DND-41 (cell line): ENCODE measurements at places on chromosomes 5 and 9.

DNA sequence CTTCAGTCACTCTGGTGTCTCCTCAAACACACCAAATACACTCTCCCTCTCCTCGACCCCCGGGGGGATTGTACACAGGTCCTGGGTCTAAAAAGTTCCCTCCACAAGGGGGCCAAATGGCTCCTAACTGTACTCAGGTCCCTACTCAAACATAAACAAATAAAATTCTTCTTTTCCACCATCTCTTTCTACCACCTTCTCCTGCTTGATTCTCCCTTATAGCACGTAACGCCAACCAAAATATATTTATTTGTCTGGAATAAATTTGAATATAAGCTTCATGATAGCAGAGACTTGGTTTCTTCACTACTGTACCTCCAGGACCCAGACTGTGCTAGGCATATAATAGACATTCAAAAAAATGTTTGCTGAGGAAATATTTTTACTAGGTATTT, 21.4 kb downstream of the ZNF608 start:
- peak; percentile 11 for DNase-seq

GRCh38 chr9:124270504-124271335, 13.0 kb downstream of the NEK6 start:
- no peak for DNase-seq

GRCh38 chr5:175478008-175478383, 364 bp upstream of the SFXN1 start:
- no peak for DNase-seq

DNA sequence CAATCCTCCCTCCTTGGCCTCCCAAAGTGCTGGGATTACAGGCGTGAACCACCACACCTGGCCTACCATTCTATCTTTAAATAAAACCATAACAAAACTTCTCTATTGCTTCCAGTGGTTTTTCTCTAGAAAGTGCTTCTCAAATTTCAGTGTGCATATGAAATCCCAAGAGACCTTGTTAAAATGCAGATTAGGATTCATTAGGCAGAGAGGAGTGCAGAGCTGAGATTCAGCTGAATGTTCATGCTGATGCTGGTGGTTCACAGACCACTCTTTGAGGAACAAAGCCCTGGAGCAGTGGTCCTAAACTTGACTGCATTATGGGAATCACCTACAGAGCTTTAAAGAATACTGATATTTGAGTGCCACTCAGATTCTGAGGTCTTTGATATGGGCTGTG, 28.2 kb downstream of the CARD6 start:
- no peak for DNase-seq

- no peak for DNase-seq
Observed at GRCh38 chr5:157352756-157353340, 86.9 kb downstream of the CYFIP2 start.

DNA sequence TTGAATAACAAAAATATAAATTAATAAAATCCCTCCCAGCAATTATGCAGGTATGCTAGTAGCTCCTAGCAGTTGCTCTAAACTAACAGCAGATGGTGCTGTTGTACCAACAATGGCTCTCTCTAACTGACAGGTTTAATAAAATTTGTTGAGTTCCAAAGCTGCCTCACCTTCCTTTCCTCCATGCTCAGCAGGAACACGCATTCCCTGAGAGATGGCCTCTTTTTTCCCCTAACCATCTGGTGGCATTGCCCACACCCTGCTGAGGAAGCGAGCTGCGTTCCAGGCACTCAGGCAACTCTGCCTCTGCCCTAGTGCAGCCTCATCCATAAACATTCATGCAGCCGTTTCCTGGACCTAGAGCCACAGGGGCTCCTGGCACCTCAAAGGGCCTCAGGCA, 106.2 kb downstream of the KLHL3 start:
- peak; percentile 14 for DNase-seq

DNA sequence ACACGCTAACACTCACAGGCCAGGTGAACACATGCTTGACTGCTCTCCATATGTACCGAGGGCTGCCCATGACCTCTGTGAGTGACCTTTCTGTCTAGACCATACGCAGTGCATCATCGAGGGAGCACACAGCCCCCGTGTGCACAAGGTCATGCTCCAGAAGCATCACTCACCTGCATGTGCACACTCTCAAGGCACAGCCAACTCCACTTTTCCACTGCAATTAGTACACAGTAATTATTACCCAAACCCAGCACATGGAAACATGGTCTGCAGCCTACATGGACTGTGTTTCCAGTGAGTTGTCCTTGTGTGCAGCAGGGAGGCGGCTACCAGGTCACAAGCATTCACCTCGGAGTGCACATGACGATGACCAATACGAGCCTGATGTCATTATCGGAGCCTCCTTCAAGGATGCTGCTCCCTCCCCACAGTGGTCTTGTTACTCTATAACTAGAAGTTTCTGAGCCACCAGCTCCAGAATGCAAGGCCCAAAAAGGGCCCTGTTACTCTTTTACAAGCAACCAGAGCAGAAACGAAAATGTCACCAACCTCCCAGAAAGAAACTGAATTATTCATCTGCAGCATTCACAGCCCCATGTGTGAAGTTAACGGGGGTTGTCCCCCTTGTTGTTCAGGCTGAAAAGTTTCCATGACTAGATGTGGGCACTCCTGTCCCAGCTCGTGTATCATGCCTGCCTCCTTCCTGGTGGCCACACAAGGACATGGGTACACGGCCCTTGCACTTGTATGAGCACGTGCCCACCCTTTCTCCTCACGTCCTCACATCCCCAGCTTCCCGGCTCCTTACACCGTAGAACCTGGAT, 31.2 kb downstream of the SEMA4D start:
- DNase-seq = no peak

GRCh38 chr9:111000202-111000601, 38.1 kb downstream of the LPAR1 start:
- no peak for DNase-seq

GRCh38 chr9:69946800-69947437, 96.7 kb upstream of the MAMDC2 start:
- no peak for DNase-seq

- DNase-seq = no peak
Observed at GRCh38 chr5:137989419-137989818, 43.5 kb downstream of the FAM13B start.
